ENCODE measurements at places on chromosomes 6 and 20.

GRCh38 chr6:112367628-112368027 is 20.5 kb downstream of the RFPL4B start:
- DNase-seq, result no peak

DNA sequence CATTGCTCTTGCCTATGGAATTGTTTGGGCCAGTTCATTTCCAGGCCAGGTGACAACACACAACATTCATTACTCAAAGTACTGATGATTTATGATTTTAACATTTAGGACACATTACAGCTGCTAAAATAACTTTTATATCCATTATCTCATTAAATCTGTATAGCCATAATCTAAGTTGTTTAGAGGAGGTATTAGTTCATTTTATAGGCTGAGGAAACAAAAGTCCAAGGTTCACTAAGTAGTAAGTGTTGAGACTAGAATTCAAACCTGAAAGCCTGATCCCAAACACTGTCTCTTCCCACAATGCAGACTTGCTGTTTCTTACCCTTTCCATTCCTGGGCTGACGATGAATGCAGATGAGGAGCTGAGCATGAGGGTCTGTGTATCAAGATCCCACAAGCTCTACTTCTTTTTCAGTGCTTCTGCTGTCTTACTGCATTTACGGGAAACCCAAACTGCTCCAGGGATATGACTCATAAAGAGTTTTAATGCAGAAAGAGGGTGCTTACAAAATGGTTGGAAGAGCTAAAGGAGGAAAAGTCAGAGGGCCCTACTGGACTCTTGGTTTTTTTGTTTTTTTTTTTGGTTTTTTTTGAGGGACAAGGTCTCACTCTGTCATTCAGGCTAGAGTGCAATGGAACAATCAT is 17.9 kb downstream of the TENT5A start:
- no peak for DNase-seq

DNA sequence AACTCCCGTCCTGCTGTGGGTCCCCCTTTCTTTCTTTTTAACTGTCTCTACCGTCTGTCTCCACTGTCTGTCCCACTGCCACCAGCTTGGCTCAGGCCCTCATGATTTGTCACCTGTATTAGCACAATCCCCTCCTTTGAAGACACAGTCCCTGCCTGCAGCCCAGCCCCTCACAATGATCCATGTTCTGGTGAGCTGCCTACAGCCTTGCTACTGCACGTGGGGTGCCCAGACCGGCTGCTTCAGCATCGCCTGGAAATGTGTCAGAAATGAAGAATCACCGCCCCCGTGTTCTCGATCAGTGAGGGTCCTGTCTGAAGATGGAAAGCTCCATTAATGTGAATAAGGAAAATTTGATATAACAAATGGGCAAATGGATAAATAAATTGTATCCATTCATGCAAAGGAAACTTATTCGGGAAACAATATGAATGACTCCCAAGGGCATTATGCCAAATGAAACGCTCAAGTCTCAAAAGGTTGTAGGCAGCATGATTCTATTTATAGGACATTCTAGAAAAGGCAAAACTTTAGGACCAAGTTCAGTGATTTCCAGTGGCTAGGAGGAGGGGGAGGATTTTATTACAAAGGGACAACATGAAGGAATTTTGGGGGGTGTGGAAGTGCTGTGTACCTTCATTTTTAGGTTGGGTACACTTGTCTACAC is 59.4 kb upstream of the CD83 start:
- no peak for DNase-seq

GRCh38 chr20:47349365-47350180 is 6.9 kb downstream of the ZMYND8 start:
- DNase-seq, result no peak

Measured in HTR-8/SVneo (cell line).